SK-N-MC (cell line): ENCODE measurements at places on chromosomes 4 and X.

DNA sequence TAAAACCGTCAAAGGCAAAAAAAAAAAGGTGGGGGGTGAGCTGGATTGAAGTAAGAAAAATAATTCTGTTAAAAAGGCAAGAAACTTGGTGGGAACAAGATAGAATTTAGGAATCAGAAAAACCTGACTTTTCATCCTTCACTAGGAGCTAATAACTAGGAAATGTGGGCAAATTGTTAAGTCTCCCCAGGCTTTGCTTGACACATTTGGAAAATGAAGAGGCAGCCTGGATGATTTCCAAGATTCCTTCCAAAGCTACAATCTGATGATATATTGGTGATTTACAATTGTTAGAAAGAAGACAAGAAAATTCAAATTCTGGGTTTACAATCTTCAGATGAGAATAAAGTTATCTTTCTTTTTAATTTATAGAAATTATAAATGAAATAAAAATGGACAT is 1062.5 kb downstream of the ADGRL3 start:
- DNase-seq = no peak

- DNase-seq = no peak
Observed at GRCh38 chrX:2516623-2517022, 15.8 kb upstream of the DHRSX start.

- no peak for DNase-seq
Observed at GRCh38 chr4:167722487-167722808, 369.9 kb upstream of the ANXA10 start.

GRCh38 chrX:13194291-13195103 is 125.4 kb downstream of the ATXN3L start:
- DNase-seq = no peak

- peak; percentile 67 for DNase-seq
Observed at GRCh38 chr4:66681962-66682361, 863.3 kb downstream of the CENPC start.

DNA sequence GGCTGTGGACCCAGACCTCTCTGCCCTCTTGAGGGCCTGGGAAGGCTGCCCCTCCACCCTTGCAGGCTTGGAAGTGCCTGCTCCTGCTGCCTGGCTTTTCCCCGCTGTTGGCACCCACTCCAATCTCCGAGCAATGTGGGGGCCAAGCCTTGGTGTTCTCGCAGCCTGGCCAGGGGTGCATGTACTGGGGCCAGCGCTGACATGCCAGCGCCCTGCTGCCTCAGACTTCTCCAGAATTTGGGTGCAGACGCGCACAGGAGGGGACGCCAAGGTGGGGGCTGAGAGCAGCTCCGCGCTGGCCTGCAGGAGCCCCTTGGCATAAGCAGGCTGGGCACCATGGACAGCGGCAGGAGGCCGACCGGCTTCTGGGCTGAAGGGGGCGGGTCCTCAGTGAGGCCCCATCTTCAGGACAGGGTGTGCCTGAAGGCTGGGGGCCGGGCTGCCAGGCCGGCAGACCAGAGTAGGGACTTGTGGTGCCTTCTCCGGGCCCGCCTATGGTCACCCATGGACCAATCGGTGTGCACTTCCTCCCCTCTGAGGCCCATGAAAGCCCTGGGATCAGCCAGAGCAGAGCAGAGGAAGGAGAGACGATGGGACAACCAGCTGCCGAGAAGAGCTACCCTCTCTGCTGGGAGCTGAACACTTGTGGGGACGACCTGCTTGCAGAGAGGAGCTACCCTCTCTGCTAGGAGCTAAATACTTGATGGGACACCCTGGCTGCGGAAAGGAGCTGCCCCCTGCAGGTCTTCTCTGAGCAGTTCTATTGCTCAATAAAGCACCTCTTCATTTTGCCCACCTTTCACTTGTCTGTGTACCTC is 118.3 kb downstream of the DNAAF6 start:
- DNase-seq = no peak

DNA sequence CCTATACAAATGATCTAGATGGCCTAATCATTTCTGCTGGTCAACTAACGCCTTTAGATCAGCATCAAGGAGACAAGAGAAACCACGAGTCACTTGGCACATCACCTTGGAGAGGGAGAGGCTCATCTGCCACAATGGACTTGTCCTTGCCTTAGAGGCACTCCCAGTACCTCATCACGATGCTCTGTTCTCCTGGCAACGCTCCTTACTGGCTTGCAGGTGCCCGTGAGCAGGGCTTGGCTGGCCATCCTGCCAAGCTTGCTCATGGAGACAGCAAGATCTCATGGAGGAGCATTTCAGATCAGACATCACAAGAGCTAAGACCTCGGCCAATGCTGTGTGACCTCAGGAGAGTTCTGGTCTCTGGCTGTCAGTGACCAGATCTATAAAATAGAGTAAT is 2.7 kb upstream of the SMIM20 start:
- no peak for DNase-seq

GRCh38 chrX:27380163-27380845 is 82.8 kb downstream of the PPP4R3C start:
- no peak for DNase-seq

DNA sequence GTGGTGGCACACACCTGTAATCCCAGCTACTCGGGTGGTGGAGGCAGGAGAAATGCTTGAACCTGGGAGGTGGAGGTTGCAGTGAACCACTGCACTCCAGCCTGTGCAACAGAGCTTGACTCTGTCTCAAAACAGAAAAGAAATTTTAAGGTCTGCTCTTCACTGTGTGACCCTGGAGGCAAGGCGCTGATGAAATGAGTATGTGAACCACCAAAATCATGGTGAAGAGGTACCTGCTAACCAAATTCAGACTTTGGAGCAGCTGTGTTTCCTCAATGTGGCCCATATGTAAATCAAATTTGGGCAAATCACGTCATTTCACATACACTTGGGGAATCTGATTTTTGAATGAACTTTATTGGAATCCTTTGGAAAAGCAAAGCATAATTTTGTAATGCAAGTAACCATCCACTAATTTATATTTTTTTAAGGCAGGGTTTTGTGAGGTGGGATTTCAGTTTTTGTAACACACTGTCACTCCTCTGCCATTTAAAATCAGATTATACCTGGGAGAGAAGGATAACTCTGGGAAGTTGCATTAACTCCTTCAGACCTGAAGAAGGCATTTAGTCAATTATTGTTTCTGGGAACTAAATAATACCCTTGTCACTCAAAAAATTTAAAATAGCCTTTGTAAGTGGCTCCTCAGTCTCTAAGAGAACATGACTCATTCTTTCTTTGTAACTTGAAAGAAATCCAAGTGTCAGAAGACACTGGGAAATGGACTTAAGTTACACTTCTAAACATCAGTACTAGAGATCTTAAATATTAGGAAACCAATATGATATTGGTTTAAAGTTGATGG is 24.0 kb downstream of the DOCK11 start:
- DNase-seq = no peak

GRCh38 chrX:20032201-20032600 is 41.3 kb upstream of the BCLAF3 start:
- no peak for DNase-seq

DNA sequence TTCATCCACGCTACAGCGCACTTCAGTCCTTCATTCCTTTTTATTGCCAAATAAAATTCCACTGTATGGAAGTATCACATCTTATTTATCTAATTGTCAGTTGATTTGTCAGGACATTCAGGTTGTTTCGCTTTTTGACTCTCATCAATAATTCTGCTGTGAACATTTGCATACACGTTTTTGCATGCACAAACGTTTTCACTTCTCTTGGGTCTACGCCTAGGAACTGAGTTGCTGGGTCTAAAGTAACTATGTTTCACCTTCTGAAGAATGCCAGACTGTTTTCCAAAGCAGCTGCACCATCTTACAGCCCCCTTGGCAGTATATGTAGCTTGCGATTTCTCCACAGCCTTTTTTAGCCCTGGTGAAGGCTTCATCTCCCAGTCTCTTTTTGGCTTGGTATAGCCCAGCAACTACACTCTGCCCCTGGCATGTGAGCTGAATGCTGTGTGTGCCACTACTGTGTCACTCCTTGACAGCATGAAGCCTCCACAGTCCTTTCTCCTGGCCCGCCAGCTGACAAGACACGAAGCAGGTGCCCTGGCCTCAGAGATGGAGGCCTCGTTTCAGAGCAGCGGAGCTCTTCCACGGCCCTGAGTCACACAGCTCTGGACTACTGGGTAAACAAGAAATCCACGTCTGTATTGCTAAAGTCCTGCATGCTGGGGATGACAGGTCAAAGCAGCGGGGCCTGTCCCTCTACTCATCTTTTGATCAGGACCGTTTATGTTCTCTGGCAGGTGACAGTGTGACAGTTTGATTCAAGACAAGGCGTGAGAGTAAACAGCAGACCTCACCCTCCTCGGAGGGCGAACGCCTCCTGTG is 75.5 kb downstream of the NSUN7 start:
- no peak for DNase-seq

DNA sequence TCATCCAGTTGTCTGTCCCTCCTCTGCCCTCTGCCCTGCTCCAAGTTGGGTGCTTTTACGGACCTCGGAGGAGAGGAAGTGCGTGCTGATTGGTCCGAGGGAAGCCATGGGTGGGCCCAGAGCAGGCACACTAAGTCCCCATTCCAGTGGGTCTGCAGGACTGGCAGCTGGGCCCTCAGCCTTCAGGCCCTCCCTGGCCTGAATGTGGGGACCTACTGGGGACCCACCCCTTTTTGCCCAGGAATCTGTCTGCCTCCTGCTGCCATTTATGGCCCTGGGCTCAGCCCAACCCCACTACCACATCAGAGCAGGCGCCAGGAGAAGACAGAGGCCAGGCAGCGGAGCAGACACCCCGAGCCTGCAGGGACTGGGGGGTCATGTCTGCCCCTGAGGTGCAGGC is 169.6 kb downstream of the TEX13A start:
- no peak for DNase-seq

DNA sequence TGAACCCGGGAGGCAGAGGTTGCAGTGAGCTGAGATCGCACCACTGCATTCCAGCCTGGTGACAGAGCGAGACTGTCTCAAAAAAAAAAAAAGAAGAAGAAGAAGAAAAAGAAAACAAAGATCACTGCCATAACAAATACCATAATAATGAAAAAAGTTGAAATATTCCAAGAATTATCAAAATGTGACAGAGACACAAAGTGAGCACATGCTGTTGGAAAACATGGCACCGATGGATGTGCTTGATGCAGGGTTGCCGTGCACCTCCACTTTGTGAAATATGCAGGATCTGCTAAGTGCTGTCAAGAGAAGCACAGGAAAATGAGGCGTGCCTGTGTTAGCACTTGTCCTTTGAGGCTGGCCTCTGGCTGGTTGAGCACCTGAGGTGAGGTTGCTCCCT is 133.3 kb downstream of the STK32B start:
- DNase-seq = no peak
